Activated T-helper 1 cell treated with anti-CD3 and anti-CD28 coated beads, Interleukin-12 subunit alpha, Interleukin-12 subunit beta, Interleukin-2, Interleukin-4 antibody, amounts not matched to agents 30 ng/mL and 10 ng/mL and 1 ng/mL, durations not matched to agents 14 hours and 24 hours and 36 hours (primary cell): ENCODE measurements at places on chromosomes 7 and 10. TPM values are rescaled to one million over a fixed set of nuclear protein-coding genes. Genes with fewer than 3 reads are reported as not detected.

- no peak for DNase-seq
Measured at GRCh38 chr10:131689016-131689415, 211.8 kb upstream of the PPP2R2D start.

SNX10 gene
- 41.9 and 48.3 TPM in 2 replicates for total RNA-seq

GRCh38 chr7:101146-102046 is 91.0 kb upstream of the FAM20C start:
- DNase-seq, result no peak

DNA sequence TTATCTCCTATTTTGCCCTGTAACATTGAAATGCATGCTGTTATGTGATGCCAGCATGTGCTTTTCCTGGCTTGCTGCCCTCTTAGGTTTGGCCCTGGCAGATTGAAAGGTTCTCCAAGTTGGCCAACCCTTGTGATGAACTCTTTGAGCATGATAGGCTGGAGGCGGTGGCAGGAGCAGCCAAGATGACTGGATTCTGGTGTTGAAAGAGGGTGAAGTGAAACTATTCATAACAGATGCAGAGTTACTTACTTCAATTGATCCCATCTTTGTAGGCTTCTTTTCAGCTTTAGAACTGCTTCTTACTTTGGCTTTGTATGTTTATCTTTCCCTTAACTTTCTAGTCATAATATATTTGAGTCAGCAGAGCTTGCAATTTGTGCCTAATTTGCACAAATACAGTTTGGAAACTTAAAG is 57.6 kb downstream of the BICC1 start:
- no peak for DNase-seq

DNA sequence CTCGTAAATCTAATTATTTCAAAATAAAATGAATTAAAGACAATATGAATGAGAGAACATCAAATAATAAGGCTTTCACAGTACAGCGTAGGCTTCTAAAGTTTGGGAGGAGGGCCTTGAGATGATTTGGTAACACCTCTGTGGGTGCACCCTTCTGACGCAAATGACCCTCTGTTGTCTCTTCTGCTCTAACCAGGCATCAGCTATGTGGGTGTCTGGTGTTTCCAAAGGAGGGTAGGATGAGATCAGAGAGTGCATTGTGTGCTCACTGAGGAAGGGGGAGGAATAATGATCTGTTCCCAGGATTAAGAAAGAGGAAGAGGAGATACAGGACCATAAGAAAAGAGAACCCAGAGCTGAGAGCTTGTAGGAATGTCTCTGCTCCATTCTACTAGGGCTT is 420.4 kb downstream of the SDK1 start:
- no peak for DNase-seq

- DNase-seq, result no peak
Measured at GRCh38 chr7:3404501-3404900, 103.4 kb downstream of the SDK1 start.

DNA sequence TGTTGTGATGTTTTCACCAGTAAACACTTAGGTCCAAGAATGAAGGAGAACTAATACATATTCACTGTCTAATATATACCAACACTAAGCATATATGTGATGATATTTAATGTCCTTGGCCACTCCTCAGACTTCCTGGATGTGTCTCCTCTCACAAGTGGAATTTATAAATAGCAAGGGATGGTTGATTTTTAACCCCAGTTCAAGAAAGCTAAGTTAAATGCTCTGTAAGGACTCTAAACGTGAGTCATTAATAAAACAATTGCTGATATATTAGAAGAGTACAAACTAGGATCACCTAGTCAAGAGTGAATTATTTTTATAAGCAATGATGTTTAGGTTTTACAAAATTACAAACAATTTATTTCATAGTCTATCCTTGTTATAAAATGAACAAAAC is 355.9 kb upstream of the TMEM229A start:
- DNase-seq, result no peak

- DNase-seq, result no peak
Measured at GRCh38 chr10:117320050-117320665, 55.1 kb downstream of the PDZD8 start.

GRCh38 chr7:6714360-6714759 is 7.6 kb upstream of the ZNF12 start:
- no peak for DNase-seq

GRCh38 chr10:11142777-11143176 is 125.1 kb downstream of the CELF2 start:
- DNase-seq, result no peak

DNA sequence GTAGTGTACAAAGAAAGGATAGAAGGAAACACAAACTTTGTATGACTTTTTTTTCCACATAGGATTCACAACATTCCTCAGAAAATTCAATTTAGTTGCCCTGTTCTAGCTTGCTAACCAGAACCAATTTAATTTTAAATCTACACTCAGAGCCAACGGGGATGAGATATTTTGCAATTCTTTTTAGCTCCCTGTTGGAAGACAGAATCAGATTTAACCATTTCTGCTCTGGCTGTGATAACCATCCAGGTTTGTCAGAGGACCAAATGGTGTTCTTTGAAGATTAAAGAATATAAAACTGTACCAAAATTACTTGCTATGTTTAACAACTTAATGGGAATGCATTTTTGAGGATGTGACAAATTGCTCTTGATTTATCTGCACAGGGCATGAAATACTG is 319.7 kb downstream of the HPSE2 start:
- DNase-seq, result no peak

MRLN gene
- 0.23 and 0.54 TPM in 2 replicates for total RNA-seq

IFIT1B gene
- total RNA-seq, result not detected in 2 replicates

- DNase-seq, result no peak
Measured at GRCh38 chr10:21978191-21978862, 25.2 kb downstream of the DNAJC1 start.

DNA sequence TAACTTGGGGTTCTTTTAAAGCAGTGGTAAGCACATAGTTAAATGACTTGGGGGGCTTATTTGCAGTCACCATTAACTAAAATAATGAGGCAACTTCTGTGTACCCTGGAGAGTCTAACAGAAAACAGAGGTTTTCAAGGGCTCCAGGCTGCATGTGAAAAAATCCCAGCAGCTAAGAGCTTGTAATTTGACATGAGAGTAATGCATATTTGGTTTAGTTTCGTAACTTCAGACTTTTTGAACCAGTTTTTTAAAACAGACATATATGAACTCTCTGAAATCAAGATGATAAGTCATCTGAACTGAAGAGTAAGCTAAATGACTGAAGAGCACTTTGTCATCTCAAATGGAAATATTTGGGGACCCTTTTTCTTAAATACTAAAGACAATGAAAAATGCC is 40.2 kb upstream of the IFRD1 start:
- DNase-seq, result no peak

- DNase-seq, result no peak
Measured at GRCh38 chr7:150339409-150339809, 2.0 kb downstream of the RARRES2 start.

GRCh38 chr10:82685087-82685486 is 810.1 kb downstream of the NRG3 start:
- DNase-seq, result no peak

GRCh38 chr10:86139066-86139657 is 227.4 kb downstream of the GRID1 start:
- DNase-seq, result no peak

DNA sequence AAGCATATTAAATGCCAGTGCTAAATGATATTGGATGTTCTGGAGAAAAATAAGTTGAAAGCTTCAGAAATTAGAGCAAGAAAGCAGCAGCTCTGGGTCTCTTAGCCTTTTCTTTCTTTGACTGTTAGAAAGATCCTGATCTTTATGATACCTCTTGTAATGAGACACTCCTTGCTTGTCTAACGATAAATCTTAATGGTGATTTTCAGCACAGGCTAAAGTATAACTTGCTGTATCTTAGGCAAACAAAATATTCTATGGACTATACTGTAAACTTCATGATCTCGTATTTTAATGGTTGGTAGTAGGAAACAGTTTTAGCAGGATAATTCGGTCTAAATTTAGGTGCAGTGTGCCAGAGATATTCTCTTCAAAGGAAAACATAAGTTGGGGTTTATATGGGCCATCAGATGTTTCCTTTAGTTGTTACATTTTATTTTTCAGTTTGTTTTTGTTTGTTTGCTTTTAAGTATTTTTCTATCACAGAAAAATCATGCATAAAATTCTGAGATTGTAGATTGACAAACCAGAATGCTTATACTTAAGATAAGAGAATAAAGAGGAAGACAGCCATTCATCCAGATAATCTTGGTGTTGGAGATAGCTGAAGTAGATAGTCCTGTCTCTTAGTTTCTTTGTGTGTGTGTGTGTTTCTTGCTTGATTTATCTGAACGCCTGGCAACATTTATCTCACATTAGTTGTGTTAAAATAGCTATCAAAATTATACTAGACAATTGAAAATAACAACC is 4.7 kb downstream of the CASD1 start:
- DNase-seq, result no peak

- DNase-seq, result no peak
Measured at GRCh38 chr7:94146408-94146807, 142.3 kb upstream of the BET1 start.

GRCh38 chr10:132610071-132610701 is 72.6 kb downstream of the INPP5A start:
- no peak for DNase-seq

DNA sequence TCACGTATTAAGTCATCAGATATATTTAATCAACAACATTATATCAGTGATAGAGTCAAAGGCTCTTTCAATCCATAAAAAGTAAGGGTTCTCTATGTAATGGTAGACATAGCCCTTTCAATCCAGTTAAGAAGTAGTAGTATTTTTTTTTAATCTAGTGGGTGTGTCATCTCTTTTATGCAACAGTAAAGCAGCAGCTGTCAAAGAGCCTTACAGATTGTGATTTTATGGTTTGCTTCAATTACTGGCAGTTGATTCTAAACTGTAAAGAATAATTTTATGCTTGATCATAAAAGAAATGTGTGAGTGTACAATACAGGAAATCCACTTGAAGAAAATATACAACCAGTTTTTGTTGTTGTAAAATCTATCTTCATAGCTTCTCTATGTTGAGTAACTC is 902.6 kb upstream of the MBL2 start:
- no peak for DNase-seq

CASP7 gene
- total RNA-seq, result 20.7 and 25.1 TPM in 2 replicates

DNA sequence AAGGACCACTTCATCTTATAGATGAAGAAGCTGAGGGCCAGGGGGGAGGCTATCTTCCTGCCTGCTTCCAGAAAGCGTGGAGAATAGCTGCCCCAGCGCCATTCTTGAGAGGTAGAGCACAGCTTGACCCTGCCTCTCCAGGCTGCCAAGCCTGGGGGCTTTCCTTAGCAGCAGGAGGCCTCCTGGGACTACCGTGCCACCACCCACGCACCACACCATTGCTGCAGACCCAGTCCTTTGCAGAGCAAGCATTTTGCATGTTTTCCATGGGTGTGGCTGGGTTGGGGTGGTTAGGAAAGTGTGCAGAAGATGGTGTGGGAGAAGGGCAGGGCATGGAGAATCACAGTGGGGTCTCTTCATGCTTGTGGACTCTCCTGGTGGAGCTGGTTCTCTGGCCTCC is 64.9 kb downstream of the TBXAS1 start:
- DNase-seq, result no peak

- DNase-seq, result peak; percentile 75
Measured at GRCh38 chr10:15168291-15168785, at the start of gene NMT2. Gene NMT2, minus strand, starts transcription at chr10:15168693. Its CDS starts 81 bp downstream, at chr10:15168612.

DNA sequence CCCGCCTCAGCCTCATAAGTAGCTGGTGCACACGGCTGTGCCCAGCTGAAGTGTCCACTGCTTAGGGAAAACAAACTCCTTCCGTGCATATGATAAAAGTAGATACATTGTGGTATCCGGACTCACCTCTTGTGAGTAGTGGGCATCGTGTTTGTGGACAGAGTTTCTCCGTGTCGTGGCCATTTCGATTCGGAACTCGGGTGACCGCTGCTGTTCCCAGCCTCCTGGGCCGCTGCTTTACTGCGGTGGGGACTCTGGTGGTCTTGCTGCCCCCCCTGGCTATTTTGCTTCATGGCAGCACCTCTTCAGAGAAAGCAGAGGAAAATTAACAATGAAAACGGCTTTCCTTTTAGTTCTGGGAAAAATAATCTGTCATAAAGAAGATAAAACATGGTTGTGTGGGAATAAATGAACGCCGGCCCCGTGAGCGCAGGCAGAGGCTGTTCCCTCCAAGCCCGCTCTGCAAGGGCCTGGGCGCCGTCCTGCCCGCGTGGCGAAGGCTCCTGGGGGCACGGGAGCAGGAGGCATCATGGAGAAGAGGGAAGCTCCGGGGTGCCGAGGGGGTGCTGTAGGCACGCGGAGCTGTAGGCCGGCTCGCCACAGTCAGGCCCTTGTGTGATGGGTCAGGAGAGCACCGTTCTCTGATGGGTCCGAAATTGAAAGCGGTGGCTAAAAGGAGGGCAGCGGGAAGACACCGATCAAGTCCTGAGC is 107.4 kb downstream of the ACTR3B start:
- DNase-seq, result no peak

GHRHR gene
- not detected in 2 replicates for total RNA-seq

- DNase-seq, result no peak
Measured at GRCh38 chr7:4700577-4701235, 18.6 kb downstream of the FOXK1 start.

DNA sequence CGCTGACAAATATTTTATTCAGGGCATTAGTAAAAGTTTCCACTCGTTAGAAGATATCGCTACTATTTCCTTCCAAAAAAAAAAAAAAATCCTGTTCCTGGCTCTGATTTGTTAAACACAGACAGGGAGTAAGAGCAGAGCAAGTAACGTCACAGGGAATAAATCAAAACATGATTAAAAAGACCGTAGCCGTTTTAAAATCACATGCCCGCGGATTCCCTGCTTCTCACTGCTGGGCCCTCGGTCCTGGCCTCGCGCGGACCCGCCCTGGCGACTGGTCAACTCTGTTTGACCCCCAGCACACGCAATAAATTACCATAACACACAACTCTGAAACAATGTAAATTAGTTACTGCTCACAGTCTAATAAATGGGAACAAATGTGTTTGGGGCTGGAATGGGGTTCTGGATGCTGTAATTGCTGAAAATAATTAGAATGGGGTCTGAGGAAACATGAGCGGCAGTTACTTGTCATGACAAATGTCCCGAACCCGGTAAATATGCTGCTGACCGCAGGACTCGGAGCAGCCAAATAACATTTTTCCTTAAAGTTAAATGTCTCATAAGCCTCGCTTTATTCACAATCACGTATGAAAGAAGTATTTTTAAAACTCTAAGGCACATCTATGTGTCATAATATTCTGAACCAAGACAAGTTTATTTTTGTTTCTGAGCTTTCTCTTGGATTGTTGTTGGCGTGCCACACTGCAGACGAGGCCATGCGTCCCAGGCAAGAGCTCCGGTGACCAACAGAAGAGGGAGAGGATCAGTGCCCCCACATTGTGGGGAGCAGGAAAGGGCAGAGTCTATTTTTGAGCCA is 17.9 kb downstream of the EBF3 start:
- no peak for DNase-seq
